Stimulated activated CD8-positive, alpha-beta memory T cell treated with anti-CD3 and anti-CD28 coated beads, Interleukin-7, amount 100 ng/mL, for 1 hour (primary cell): ENCODE measurements at places on chromosomes 2 and 18.

GRCh38 chr18:26059357-26059756, 31.1 kb downstream of the SS18 start:
- DNase-seq = no peak

DNA sequence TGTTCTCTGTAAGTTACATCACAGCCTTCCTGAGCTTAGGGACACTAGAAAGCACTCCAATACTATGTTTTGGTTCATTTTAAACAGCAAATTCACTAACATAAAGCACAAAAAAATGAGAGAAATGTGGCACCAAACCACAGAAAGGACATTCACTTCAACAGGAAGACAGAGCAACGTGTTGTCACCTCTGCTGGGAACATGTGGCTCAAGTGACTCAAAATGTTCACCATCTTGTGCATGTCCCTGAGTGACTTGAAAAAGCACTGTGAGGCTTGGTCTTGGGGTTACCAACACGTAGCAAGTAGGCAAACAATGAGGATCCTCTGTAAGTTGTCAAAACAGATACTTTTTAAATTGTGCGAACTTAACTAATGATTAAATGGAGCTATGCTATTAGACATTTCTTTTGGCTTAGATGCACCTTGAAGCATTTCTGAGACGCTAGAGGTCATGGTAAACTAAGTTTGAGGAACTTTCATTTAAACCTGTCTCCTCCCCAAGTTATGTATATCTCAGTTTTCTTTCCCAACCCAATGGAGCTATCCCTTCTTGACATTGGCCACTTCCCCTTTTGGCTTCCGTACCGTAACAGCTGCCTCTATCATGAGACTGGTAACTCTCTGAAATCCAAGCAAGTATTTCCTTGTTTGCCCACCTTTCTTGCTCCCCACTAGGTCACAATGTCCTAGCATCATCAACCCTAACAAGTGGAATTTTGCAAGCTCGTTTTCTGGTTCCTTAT, 14.0 kb upstream of the ST6GAL2 start:
- no peak for DNase-seq

GRCh38 chr2:207164006-207164831, 1.5 kb downstream of the KLF7 start:
- no peak for DNase-seq

DNA sequence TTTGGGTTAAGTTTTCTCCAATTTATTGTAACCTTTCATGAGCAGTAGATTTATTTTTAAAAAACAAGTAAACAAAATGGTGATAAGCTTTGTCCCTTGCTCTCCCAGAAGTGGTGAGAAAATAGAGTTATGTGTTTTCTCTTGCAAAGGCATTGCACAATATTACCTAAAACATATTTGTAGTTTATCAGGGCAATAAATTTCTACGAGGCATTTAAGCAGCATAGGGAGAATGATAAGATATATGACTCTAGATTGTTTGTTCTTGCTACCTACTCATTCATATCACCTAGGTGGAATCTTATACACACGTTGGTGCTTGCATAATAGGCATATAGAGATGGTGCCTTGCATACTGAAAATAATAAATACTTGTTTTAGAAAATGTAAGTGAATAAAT, 201.7 kb downstream of the MYO1B start:
- no peak for DNase-seq

- DNase-seq = no peak
Observed at GRCh38 chr2:210555555-210555954, 844 bp upstream of the CPS1 start.

DNA sequence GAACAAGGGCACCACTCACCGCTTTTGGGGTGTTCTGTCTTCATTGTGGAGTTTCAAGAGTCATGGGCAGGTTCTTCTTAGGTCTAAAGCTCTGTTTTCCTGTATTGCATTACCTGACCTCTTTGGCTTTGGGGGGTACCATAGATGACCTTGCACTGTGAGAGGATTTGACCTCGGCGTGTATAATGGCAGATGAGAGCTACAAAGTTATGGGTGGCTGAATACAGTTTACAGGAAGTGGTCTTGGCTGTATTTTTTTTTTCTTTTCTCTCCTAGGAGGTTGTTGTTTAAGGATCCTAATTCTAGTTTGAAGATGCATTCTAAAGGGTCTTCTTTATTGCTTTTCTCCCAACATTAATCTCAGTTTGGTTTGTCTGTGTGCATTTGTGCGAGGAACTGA, 11.5 kb downstream of the GAL3ST2 start:
- no peak for DNase-seq

DNA sequence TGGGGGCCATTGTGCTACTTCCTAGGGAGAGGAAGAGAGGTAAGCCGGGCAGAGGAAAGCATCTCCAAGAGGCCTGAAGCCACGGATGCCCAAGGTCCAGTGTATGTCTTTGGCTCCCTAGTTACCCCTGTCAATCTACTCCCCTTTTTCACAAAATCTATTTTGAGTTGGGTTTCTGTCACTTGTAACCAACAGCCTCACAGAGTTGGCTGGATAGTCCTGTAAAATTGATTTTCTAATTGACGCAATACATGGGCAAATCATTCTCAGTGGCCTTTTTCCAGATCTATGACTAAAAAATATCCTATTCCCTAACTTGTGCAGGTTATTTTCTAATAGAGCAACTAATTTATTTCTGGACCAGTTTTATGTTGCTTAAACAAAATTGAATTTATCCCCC, 168.4 kb downstream of the IRS1 start:
- DNase-seq = no peak

GRCh38 chr18:58405107-58405898, 223.6 kb downstream of the ALPK2 start:
- no peak for DNase-seq

GRCh38 chr2:230226051-230226551, 565 bp downstream of the SP140 start:
- no peak for DNase-seq

DNA sequence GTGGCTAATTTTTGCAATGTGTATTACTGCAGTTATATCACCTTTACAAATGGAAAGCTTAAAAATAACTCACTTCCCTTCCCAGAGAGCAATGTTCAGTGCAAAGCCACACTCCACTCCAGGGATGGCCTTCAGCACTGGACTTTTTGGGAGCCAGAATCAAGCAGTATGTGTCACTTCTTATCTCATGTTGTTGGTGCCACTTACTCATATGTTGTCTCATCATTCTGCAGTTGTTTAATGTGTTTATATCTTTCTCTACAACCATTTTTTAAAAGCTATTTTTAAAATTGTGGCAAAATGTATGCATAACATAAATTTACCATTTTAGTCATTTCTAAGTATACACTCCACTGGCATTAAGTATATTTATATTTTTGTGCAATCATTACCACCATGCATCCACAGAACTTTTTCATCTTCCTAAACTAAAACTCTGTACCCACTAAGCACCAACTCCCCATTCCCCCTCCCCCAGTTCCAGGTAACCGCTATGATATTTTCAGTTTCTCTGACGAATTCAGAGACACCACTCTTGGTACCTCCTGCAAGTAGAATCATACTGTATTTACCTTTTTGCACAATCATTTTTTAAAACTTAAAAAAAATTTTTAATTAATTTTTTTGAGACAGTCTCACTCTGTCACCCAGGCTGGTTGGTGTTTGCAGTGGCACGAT, 32.1 kb upstream of the CD8A start:
- no peak for DNase-seq

GRCh38 chr2:82007071-82007664, 1702.6 kb upstream of the LRRTM1 start:
- DNase-seq = no peak

GRCh38 chr2:224272237-224272910, 129.5 kb downstream of the FAM124B start:
- DNase-seq = no peak

GRCh38 chr2:66387016-66387753, 47.7 kb upstream of the MEIS1 start:
- DNase-seq = no peak

GRCh38 chr18:54316071-54316820, 41.4 kb downstream of the STARD6 start:
- DNase-seq = no peak

- no peak for DNase-seq
Observed at GRCh38 chr2:201358684-201359083, 1.5 kb upstream of the FLACC1 start.

GRCh38 chr18:53752781-53753367, 471.6 kb downstream of the MBD2 start:
- no peak for DNase-seq

GRCh38 chr2:42905341-42906110, 113.1 kb upstream of the HAAO start:
- DNase-seq = no peak

DNA sequence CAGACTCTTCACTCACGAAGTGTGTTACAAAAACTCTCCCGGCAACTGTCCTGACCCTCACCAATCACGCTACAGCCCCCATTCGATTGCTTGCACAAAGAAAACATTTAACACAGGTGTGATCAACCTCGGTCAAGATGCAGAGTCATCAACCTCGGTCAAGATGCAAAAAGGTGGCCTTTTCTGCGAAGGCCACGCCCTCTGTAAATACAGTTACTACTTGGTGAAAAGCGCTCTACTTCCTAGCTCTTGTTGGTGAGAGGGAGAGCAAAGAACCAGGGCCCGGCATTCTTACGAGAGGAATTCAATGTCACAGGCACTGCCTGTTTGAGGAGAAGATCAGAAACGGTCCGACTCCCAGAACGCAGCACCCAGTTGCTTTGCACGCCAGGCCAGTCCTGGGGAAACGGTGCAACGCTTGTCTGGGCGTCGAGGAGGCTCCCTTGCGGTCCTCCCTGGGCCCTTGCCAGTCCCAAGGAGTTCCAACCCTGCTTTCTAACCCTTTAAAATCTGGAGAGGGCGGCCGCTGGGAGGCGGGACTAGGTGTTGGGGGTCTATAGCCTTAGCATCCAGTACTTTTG, 1.9 kb downstream of the PIEZO2 start:
- DNase-seq = no peak

DNA sequence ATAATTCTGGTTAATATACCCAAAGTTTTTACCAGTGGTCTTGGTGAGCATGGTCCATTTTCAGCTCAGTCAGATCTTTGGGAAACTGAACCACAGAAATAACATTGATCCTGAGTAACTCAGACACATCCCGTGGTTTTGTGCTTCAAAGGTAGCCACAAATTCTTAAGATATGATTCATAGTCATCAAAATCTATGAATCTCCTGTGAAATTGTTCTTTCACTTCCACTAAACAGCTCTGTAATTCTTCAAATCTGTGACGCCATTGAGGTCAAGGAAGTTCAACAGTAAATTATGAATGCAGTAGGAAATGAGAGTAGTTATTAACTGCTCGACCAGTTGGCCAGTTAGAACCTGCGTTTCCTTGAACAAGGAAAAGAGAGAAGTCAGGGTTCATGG, 147.3 kb downstream of the IRS1 start:
- no peak for DNase-seq

DNA sequence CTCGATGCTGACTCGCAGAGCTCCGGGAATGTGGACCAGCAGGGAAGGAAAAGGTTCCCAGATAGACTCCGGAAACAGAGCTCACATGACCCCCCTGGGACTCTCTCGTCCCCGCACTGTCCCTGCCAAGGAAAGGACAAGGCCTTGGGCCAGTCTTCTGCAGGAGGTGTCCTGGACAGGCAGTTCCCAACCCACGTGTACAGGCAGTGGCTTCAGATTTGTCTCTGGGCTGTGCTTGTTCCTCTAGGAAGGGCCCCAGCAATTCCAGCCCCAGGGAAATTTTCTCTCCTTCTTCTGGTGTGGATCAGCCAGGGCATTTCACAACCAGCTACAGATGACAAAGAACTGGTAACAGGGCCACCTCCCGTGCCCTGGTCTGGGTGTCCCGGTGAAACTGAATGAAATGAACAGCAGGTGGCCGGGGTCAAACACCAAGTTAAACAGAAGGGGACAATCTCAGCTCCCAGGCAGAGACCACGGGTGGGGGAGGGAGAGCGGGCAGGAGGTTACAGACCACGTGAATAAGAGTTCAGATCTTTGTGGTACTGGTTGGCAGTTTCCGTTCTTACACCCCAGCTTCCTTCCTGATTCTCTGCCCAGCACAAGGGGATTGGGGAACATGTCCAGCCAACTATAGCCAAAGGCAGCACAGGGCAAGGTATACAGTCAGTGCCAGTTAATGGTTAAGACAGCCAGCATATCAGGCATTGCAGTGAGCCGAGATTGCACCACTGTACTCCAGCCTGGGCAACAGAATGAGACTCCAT, 52.2 kb upstream of the CAB39 start:
- no peak for DNase-seq

- DNase-seq = no peak
Observed at GRCh38 chr2:122927197-122927596, 1097.9 kb upstream of the CNTNAP5 start.

- DNase-seq = no peak
Observed at GRCh38 chr2:86420913-86421312, 20.3 kb upstream of the KDM3A start.

GRCh38 chr2:209762563-209762962, 9.1 kb upstream of the UNC80 start:
- no peak for DNase-seq

DNA sequence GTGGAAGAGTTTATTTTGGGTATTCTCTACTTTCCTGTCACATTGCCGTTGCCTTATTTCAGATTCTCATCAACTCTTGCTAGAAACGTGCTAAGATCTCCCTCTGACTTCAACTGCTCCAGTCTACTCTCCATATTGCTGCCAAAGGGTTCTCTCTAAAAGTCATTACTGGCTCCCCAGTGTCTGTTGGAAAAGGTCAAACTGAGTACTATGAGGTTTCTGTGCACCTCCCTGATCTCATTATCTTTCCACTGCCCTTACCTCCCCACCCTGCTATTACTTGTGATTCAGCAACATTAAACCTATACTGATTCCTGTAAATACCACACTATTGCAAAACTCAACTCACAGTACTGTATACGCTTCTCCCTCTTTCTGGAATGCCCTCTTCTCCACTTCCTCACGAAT, 1.9 kb upstream of the KRCC1 start:
- no peak for DNase-seq

- DNase-seq = no peak
Observed at GRCh38 chr18:44320619-44321460, 359.8 kb upstream of the SETBP1 start.

- no peak for DNase-seq
Observed at GRCh38 chr18:8453528-8453927, 155.7 kb upstream of the RAB12 start.

DNA sequence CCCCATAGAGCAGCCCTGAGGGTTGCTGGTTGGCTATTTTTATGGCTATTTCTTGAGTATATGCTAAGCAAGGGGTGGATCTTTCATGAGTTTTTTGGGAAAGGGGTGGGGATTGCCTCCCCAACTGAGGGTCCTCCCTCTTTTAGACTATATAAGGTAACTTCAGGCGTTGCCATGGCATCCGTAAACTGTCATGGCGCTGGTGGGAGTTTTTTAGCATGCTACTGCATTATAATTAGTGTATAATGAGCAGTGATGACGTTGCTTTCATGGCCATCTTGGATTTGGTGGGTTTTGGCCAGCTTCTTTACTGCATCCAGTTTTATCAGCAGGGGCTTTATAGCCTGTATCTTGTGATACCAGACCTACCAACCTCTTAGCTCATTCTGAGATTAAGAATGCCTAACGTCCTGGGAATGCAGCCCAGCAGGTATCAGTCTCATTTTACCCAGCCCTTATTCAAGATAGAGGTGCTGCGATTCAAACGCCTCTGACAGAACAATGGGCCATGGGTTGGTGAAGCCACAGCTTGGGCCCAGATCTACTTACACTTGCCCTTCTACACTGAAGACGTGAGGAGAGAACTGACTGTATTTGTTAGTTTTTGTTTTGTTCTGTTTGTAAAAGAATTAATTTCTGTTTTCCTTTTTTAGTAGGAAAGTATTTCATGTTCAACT, 53.8 kb upstream of the TMEM163 start:
- DNase-seq = no peak

- DNase-seq = no peak
Observed at GRCh38 chr2:96816836-96817702, 1.0 kb downstream of the CNNM3 start.

- no peak for DNase-seq
Observed at GRCh38 chr2:39007875-39008504, 112.9 kb downstream of the SOS1 start.
